Motor neuron (in vitro differentiated cells): ENCODE measurements at places on chromosomes 4 and X. TPM values are rescaled to one million over a fixed set of nuclear protein-coding genes. Genes with fewer than 3 reads are reported as not detected.

The GAGE10 gene
- total RNA-seq: not detected in 2 replicates

The TBC1D14 gene
- 35.8 and 35.9 TPM in 2 replicates for total RNA-seq

The ALG13 gene
- 56.3 and 60.3 TPM in 2 replicates for total RNA-seq

The ITM2A gene
- total RNA-seq: not detected in 2 replicates

The ASB9 gene
- total RNA-seq: 2.5 and 3.8 TPM in 2 replicates

The FDCSP gene
- total RNA-seq: 11.9 and 12.8 TPM in 2 replicates

The POU3F4 gene
- total RNA-seq: 23.6 and 25.0 TPM in 2 replicates

The TLR3 gene
- 0.05 and 0.14 TPM in 2 replicates for total RNA-seq

The DRD5 gene
- 0.15 TPM in 1 of 2 replicates, not detected in the other for total RNA-seq

The HSFX2 gene
- total RNA-seq: 0.31 and 0.38 TPM in 2 replicates

The GLRA2 gene
- total RNA-seq: not detected in 2 replicates

The ODAPH gene
- 0.13 and 0.14 TPM in 2 replicates for total RNA-seq

The ZNF732 gene
- 0.27 and 0.33 TPM in 2 replicates for total RNA-seq

The SUPT20HL2 gene
- total RNA-seq: 0.14 TPM in 1 of 2 replicates, not detected in the other

The GPR82 gene
- total RNA-seq: 2.3 and 3.3 TPM in 2 replicates

The SLC10A4 gene
- 30.2 and 35.0 TPM in 2 replicates for total RNA-seq
